ENCODE measurements at places on chromosomes 7 and 10.

DNA sequence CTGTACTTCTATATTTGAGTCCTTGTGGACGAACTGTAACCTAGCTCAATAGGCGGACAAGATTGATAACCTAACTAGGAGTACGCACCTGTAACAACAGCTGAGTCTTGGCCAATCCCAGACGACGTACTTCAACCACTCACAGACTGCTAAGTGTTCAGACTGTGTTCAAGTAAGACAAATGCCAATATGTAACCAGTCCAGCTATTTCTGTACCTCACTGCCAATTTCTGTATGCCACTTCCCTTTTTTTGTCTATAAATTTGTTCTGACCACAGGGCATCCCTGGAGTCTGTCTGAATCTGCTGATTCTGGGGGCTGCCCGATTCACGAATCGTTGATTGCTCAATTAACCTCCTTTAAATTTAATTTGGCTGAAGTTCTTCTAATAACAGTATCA is 32.2 kb downstream of the HACD1 start:
- no peak for DNase-seq

GRCh38 chr10:19728964-19729363 is 87.3 kb upstream of the PLXDC2 start:
- no peak for DNase-seq

DNA sequence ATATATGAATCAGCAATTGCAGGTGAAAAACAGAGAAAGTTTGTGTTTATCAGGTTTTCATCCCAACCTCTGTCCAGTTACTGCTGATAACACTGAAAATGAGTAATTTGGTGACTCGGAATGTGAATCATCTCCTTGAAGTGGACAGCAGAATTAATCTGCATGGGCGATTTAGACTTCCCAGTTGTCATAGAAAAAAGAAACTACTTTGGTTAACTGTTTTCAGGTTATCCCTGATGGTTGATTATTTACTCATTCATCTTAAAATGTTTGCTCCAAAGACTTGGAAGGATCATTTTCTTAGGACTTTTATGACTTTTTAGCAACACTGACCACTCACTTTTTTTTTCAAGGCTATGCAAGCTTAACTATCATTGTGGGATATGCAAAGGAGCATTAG is 504.1 kb upstream of the ANKRD30A start:
- DNase-seq, result no peak

DNA sequence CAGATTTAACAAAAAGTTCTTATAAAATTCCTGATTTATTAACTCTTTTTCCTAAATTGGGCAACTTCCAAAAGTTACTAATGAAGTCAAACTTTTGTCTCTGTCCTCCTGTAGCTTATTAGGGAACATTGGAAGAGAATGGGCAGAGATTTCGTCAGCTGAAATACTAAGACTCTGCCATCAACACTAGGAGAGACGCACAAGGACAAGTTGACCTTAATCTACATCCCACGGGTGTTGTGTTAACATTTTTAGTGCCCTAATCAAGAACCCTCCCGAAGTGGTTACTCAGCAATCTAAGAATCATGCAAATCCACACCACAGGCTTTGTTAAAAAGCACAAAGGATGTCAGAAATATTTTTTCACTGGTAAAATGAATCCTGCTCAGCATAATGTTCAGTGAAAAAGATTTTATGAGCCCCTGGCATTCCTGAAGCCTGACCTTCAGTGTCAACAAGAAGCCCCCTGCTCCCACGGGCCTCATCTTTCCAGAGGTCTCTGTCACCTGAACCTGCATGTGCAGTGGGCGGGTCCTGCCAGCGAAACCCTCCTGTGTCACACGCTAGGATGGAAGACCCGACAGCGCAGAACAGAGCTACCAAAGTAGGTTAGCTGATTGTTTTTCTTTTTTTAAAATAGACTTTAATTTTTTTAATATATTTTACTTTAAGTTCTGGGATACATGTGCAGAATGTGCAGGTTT is 70.6 kb upstream of the AKR1E2 start:
- no peak for DNase-seq

DNA sequence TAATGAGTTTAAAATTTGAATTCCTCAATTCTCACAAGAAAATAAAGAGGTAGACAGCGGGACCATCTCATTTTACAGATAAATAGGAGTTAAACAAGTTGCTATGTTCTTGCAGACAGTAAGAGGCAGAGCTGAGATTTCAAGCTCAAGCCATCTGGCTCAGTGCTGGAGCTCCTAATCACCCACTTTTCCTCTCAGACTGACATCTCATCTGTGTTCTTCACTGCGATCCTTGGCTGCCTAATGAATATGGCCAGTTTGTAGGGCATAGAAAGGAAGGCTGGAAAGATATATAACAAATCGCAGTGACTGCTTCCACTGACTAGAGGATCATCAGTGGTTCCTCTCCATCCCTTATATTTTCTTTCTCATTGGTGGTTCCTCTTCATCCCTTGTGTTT is 151.2 kb downstream of the MPP7 start:
- DNase-seq, result no peak

GRCh38 chr10:103080891-103081581 is 112.0 kb downstream of the NT5C2 start:
- DNase-seq, result no peak

DNA sequence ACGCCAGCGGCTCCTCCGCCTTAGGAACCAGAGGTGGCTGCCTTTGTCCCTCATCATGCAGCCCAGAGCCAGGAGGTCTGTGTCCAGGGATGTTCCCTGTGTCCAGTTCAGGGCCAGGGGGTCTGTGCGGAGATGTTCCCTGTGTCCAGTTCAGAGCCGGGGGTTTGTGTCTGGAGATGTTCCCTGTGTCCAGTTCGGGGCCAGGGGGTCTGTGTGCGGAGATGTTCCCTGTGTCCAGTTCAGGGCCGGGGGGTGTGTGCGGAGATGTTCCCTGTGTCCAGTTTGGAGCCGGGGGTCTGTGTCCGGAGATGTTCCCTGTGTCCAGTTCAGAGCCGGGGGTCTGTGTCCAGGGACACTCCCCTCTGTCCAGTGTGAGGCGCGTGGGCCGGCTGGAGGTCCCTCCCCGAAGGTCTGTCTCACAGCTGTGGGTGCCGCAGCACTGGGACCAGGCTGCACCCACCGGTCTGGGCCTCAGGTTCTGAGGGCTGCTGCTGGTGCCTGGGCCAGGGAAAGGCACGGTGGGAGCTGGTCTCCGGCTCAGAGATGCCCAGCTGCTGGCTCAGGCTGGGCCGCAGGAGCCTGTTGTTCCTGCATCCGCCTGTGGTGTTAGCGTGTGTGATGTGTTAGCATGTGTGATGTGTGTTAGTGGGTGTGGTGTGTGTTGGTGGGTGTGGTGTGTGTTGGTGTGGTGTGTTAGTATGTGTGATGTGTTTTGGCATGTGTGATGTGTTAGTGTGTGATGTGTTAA is 67.9 kb upstream of the CFAP46 start:
- DNase-seq, result no peak

DNA sequence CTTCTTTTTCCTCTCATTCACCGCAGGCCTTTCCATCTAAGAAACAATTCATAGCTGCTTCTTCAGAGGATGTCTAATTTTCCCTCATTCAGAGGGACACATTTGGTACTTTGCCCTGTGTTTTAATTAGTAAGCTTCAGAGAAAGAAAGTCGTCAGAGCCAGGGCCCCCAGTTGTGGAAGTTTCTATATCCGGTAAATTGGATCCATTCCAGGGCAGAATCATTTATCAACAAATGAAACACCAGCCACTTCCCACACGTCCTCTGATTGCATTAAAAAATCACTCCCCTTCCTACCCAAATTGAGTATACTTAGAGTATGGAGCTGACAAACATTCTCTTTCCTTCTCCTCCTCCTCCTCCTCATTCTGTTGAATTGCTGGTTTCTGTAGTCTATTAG is 205.8 kb upstream of the HDAC9 start:
- no peak for DNase-seq

- DNase-seq, result no peak
Measured at GRCh38 chr7:1049006-1049741, 4.8 kb downstream of the GPR146 start.

DNA sequence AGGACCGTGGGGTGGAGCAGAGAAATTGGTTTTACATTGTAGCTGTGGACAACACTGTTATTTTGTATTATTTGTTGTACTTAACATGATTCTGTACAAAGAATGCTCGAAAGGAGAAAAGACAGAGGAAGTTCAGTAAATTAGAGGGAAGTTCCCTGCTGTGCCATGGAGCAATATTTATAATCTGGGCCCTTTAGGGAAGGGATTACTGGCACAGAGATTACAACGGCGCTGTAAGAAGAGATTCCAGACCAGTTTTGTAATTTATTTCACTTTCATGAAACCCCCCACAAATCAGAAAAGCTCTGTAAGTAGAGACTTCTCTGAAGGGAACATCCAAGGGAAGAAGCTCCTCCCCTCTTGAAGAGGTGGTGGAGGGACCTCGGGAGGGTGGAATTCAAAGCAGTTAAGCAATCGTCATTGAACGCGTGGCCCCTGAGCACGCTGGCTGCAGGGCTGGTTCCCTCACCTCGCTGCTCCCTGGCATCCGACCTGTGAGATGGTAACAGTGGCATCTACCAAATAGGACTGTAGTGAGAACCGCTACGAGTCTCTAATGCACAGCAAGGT is 113.5 kb downstream of the KLF6 start:
- DNase-seq, result no peak

DNA sequence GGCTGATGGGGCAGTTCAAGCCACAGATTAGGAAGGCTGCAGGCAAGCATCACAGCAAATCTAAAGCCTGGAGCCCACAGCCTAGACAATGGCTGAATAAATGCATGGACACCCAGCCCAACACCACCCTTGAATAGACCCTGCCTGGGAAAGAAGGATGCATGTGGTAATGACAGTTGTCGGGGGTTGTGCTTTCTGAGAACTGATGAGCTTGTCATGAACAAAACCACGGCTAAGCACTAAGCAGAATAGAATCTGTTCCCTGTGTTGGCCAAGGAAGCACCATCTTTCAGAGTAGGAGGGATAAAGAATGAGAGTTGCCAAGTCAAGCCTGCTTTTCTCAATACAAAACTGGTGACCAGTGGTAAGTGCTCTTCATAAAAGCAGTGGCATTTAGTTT is 66.1 kb upstream of the JCAD start:
- DNase-seq, result no peak

GRCh38 chr10:15595260-15595659 is 124.5 kb downstream of the ITGA8 start:
- no peak for DNase-seq

DNA sequence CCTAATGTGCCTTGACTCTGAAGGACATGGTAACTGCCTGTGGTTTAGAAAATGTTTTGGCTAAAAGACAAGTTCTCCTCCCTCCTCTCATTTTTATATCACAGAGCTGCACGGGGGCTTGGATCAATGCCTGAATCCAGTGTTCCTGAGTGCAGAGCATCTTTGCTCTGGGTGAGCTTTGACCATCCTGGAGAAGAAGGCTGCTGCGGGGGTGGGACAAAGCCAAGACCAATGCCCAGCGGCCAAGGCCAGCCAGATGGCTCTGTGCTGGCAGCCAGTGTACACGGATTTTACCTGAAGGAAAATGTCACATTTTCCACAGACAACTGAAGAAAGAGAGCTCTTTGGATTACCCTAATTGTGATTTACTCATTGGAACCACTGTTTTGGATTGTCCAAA is 102.0 kb upstream of the TARP start:
- no peak for DNase-seq

DNA sequence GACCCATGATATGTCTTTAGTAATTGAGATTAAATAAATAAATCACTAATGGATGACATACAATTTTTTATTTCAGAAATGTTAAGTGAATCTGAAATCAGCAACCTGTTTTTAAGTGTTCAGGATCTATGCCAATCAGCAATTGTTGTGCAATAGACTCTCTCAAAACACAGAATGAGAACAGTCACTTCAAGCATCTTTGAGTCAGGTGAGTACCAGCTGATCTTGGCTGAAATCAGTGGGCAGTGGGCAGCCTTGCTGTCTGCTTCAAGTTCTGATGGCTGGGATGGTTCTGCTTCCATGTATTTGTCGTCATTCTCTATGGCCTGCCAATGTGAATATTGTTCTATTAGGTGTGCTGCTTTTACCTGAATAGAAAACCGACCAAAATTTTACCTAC is 82.3 kb upstream of the NRG3 start:
- DNase-seq, result no peak
